Esophagus squamous epithelium (tissue), 5 donors: ENCODE measurements at places on chromosomes 13 and 19.

GRCh38 chr13:98523455-98524102 is 53.3 kb downstream of the STK24 start:
- DNase-seq: no peak

- DNase-seq: no peak
Observed at GRCh38 chr19:35843676-35844481, 8.4 kb downstream of the NPHS1 start.

- no peak for DNase-seq
Observed at GRCh38 chr13:73018336-73018735, 40.5 kb upstream of the KLF5 start.

DNA sequence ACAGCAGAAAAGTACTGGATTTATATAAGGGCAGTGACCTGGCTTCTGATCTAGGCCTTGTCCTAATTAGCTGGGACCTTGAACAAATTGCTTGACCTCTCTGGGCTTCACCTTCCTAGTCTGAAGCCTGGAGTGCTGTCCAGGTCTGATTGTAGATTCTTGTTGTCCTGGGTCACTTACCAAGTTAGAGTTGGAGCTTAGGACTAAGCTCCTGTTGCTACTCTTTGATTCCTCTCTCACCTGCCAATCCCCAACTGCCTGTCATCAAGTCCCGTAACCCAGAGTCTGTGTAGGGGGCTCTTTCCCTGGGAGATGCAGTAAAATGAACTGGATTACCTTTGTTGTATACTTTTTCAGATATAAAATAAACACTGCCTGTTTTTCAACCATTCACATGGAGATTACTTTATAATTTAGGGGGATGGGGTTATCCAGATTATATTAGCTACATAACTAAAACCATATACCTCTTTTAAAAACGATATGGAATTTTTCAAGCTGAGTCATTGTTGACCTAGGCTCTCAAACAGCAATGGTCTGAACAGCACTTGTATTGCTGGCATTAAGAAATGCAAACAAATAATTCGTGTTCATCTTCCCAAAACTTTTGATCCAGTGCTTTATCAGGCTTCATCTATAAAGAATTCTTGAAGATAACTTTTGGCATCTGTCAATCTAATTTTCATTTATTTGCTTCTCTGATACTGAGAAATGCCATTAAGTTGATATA is 5.8 kb downstream of the ARHGAP35 start:
- no peak for DNase-seq

DNA sequence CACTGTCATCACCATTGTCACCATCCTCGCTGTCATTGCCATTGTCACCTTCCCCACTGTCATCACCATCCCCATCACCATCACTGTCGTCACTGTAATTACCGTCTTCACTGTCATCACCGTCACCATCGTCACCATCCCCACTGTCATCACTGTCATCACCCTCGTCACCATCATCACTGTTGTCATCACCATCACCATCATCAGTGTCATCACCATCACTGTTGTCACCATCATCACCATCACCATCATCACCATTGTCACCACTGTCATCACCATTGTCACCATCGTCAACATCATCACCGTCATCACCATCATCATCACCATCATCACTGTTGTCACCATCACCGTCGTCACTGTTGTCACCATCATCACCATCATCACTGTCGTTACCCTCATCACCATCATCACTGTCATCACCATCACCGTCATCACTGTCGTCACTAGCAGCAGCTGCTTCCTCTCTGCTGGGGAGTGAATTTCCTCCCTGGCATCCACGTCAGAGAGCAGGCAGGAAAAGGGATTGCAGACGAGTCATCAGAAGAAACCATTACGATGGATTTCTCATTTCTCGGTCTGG is 27.3 kb downstream of the TMEM255B start:
- DNase-seq: no peak

DNA sequence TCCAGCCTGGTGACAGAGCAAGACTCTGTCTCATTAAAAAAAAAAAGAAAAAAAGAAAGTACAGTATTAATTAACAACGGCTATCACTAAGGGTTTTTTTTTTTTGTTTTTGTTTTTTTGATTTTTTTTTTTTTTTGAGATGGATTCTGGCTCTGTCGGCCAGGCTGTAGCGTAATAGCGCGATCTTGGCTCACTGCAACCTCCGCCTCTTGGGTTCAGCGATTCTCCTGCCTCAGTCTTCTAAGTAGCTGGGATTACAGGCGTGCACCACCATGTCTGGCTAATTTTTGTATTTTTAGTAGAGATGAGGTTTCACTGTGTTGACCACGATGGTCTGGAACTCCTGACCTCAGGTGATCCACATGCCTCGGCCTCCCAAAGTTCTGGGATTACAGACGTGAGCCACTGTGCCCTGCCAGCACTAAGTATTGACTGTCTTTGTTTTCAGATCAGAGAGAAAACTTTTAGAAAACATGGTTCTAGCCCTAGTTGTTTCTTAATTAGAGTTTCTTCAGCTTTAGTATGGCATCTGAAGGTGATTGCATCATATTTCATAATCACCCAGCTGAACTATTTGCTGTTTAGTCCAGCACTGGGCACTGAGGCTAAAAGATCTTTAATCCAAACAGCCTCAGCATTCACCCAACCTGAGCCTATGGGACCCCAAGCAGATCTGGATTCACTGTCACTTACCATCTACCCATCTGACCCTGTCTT is 2.7 kb upstream of the GATAD2A start:
- DNase-seq: no peak

DNA sequence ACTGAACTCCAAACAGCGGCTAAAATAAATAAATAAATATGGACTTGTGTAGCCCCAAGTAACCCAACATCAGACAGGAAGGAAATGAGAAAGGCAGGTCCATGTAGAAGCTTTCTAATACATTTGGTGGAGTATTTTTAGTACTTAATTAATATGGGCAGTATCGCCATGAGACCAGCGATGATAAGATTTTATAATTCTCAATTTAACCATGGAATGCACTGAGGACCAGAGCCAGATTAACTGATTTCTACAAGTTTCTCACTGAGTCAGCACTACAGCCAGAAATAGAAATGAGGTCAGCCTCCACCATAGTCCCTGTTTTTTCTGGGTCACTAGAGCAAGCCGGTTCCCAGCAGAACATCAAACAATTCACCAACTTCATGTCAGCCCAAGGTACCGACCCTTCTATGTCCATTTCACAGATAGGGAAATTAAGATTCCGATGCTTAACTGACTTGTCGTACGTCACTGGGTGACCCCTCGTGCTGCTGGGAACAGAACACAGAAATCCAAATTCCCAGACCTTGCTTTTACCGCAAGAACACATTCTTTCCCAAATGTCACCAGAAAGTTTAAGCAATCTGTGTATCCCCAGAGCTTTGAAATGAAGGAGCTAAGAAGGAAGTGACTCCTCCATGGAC is 90.4 kb downstream of the COL4A1 start:
- no peak for DNase-seq

DNA sequence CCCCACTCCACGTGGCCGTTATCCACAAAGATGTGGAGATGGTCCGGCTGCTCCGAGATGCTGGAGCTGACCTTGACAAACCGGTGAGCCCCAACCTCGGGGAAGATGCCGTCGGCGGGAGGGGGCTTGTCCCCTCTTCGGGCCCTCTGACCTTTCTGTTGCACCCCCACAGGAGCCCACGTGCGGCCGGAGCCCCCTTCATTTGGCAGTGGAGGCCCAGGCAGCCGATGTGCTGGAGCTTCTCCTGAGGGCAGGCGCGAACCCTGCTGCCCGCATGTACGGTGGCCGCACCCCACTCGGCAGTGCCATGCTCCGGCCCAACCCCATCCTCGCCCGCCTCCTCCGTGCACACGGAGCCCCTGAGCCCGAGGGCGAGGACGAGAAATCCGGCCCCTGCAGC is 4.8 kb downstream of the CCER2 start:
- DNase-seq: no peak

DNA sequence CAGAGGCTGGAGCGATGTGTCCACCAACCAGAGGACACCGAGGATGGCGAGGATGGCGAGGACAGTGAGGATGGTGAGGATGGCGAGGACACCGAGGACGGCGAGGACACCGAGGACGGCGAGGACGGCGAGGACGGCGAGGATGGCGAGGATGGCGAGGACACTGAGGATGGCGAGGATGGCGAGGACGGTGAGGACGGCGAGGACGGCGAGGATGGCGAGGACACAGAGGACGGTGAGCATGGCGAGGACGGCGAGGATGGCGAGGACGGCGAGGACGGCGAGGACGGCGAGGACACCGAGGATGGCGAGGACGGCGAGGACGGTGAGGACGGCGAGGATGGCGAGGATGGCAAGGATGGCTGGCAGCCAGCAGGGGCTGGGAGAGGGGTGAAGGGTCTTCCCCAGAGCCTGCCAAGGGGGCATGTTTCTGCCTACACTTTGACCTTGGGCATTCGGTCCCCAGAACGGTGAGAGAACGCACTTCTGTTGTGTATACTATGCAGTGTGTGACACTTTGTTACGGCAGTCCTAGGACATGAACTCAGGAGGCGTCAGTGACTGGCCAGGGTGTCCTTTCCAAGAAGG is 44.4 kb upstream of the ATP11A start:
- no peak for DNase-seq

GRCh38 chr19:33778089-33778791 is 18.4 kb upstream of the KCTD15 start:
- no peak for DNase-seq

GRCh38 chr13:46211116-46211482 is 629 bp upstream of the LRRC63 start:
- no peak for DNase-seq

- no peak for DNase-seq
Observed at GRCh38 chr19:4380254-4380727, 20.1 kb downstream of the SH3GL1 start.

DNA sequence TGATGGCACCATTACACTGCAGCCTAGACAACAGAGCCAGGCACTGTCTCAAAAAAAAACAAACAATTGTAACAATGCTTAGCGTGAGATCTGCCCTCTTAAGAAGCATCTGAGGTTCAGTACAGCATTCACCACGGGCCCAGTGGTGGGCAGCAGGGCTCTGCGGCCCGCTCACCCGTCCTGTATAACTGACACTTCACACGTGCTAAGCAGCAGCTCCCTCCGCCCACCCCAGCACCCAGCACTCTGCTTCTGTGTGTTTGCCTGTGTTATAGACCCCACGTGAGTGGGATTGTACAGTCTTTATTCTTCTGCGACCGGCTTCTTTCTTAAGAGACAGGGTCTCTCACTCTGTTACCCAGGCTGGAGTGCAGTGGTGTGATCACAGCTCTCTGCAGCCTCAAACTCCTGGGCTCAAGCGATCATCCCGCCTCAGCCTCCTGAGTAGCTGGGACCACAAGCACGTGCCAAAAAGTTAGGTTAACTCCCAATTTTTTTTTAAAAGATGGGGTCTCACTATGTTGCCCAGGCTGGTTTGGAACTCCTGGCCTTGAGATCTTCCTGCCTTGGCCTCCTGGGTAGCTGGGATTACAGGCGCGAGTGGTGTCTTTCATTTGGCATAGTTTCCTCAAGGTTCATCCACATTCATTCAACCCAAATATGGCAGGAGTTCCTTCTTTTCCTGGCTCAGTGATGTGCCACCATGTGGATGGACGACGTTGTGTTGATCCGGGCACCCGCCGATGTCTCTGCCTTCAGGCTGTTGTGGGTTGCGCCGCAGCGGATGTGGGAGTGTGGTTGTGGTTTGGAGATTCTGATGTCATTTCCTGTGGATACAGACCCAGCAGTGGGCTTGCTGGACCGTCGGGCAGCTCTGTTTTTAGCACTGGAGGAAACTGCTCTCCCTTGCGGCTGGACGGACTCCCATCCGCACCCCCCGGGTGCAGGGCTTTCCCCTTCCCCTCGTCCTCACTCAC is 170.0 kb downstream of the KDM4B start:
- DNase-seq: no peak

GRCh38 chr19:33684538-33685232 is 62.9 kb downstream of the CHST8 start:
- no peak for DNase-seq

DNA sequence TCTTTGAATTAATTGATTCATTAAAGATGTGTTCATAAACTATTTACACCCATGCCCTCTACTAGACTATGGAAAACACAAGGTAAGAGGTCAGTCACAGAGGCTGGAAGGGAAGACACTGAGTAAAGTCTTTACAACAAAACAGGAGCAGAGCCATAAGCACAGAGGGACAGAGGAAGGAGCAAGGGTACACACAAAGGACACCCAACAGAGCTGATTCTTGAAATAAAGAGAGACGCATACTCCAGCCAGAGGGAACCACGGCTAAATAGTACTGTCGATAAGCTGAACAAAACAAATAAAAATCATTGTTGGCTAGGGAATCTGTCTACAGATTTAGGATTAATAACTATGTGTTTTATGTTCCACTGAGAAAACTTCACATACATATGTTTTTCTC is 289.2 kb downstream of the EFNB2 start:
- no peak for DNase-seq
